ENCODE measurements at places on chromosomes 12 and 14.

GRCh38 chr12:94534774-94535509 is 75.3 kb upstream of the CEP83 start:
- no peak for DNase-seq

- DNase-seq: no peak
Observed at GRCh38 chr14:94771906-94772490, 2.1 kb upstream of the GSC start.

GRCh38 chr12:74539261-74539660 is 1.6 kb downstream of the ATXN7L3B start:
- DNase-seq: no peak

DNA sequence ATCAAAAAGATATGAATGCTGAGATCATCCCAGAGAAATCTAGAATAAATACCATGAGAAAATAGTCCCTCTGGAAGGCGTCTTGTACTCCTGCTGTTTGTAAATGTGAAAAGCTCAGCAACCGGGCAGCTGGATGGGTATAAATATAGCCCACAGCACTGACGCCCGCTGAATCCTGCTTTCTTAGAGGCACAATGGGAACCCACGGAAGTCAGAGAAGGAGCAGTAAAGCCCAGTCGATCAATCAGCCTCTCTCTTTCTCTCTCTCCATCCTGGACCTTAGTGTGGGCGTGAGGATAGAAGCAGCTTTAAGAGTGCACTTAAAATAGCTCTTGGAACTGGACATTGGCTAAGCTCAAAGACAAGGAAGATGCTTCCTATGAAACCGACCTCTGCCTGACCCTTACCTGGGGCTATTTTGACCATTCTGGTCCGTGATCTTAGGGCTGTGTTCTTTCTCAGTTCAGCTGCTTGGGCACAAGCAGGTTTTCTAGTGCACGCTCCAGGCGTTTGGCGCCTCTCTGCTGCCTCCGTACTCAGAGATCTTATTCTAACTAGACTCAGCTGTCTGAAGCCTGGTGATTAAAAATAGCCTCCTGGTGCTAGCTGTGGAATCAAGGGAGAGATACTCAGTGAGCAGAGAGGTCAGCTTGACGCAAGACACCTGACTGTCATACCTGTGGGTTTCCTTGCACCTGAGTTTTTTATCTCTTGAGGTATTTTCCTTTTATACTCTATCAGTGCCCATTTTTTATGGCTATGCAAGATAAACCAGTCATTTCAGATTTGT is 144.6 kb downstream of the ETV6 start:
- DNase-seq: no peak

DNA sequence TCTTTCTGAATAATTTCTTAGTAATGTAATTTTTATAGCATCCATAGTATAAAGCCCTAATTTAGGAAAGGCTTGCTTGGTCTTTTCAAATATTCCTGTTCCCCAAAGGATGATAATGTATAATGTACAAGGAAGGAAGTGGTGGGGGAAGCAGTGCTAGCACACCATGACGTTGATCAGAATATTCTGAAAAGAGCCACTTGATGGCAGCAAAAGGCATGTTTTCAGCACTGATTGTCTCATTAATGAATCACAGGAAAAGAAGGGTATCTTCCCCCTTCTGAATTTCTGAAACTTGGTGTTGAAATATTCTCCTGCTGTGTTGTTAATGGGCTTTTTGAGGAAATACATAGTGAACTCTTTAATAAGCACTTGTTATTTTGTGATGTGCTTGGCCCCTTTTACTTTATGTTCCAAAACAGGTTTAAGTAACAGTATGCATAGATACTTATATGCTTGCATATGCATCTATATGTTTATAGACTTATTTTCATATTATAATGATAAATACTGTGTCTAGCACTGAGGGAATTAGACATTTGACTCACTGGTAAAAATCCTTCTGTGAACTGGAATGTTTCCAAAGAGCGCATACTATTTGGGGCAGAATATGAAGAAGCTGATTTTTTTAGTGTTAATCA is 122.0 kb downstream of the TMEM117 start:
- no peak for DNase-seq

DNA sequence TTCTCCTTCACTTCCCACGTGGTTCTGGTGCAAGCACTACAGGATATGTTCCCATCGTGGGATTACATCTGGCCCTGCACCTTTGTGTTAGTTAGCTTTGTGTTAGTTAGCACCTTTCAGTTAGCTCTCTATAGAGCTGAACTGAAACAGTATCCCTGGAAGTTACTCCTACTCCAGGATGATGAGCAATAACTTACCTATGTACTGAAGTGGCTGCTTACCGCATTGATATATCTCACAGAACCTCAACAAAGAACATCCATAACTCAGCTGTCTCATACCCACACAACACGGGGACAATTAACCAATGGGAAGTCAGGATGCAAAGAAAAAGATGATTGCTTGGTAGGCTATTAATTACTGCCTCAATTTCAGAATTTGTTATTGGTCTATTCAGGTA is 146.6 kb downstream of the ASCL4 start:
- no peak for DNase-seq

- no peak for DNase-seq
Observed at GRCh38 chr12:55865327-55865726, 22.6 kb upstream of the MMP19 start.

GRCh38 chr14:92679246-92679645 is 69.2 kb downstream of the LGMN start:
- no peak for DNase-seq

- no peak for DNase-seq
Observed at GRCh38 chr12:71719647-71720370, 33.9 kb downstream of the TMEM19 start.

GRCh38 chr12:85632390-85632789 is 203.8 kb downstream of the RASSF9 start:
- DNase-seq: no peak

GRCh38 chr12:108853981-108854446 is 3.4 kb downstream of the SSH1 start:
- no peak for DNase-seq

- DNase-seq: no peak
Observed at GRCh38 chr14:90132821-90133570, 71.2 kb downstream of the KCNK13 start.

- no peak for DNase-seq
Observed at GRCh38 chr12:20704860-20705259, 9.7 kb downstream of the SLCO1C1 start.

- no peak for DNase-seq
Observed at GRCh38 chr12:67508830-67509229, 139.7 kb upstream of the DYRK2 start.

DNA sequence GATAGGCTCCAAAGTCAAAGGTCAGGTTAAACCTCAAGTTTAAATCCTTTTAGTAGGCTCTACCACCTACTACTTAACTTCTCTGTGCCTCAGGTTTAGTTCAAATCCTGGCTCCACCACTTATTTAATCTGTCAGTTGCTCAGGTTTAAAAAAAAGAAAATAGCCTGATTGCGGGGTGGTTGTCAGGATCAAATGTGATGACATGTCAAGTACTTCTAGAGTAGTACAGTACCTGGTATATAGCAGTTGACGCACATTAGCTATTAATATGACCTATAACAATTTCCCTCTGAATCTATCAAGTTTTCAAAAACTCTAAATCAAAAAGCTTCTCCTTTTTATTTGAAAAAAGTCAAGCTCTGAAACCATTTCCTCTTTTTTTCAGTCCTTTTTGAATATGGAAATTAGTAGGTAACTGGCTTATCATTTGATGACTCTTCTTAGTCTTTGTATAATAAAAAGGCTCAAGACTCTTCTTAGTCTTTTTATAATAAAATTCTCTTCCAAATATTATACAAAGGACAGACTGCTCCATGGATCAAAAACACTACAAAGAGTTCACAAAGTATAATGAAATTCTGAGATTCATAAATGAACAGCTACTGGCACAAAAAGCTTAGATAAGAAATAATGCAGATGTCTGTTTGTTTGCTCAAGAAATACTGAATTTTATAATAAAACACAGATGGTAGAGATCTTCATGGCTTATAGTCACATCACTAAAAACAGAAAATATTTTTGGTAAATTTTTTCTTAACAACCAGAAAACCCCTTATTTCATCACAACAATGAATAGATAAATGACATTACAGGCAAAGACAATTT is 5.0 kb downstream of the OSBPL8 start:
- no peak for DNase-seq

GRCh38 chr14:67764496-67764895 is 51.9 kb downstream of the ZFYVE26 start:
- DNase-seq: no peak

DNA sequence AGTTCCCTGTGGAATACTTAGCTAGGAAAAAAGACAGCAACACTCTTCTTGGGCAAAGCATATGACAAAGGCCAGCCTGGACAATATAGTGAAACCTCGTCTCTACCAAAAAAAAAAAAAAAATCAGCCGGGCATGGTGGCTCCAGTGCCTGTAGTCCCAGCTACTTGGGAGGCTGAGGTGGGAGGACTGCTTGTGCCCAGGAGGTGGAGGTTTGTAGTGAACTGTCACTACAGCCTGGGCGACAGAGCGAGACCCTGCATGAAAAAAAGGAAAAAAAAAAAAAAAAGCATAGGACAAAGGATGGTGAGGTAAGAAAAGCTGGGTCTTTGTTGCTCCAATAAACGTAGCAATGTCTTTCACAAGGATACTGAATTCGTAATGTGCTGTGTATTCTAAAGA is 1.1 kb downstream of the TXNDC16 start:
- DNase-seq: no peak

- no peak for DNase-seq
Observed at GRCh38 chr14:50085570-50086320, 30.6 kb downstream of the VCPKMT start.

DNA sequence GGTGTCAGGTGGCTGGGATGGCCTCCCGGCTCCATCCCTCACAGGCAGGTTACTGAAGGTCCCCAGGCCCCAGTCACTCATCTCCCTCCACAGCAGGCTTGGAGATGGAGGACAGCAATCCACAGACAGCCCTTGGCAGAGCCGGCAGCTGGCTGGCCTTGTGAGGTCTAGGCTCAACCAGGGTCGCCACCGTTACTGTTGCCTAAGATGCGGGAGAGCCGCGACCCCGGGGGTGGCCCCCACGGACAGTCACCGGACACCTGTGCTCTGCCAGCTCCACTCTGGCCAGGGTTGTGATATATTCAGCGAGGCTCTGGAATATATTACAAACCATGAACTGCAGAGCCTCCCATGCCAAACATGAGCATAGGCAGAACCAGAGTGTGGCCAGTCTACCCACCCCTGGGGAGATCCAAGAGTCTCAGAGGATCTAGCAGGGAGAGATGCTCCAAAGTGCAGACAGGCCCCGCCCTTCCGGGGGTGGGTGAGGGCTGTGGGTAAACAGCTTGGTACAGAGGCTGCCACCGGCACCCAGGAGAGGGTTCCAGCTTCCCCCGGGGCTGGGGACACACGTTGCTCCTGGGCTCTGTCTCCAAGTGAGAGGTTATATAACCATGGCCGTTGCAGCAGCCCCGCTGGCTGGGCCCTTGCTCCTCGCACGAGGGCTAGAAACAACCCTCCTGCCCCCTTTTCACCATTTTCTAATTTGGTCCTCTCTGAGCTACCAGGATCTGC is 55.9 kb upstream of the DIO3 start:
- DNase-seq: no peak

DNA sequence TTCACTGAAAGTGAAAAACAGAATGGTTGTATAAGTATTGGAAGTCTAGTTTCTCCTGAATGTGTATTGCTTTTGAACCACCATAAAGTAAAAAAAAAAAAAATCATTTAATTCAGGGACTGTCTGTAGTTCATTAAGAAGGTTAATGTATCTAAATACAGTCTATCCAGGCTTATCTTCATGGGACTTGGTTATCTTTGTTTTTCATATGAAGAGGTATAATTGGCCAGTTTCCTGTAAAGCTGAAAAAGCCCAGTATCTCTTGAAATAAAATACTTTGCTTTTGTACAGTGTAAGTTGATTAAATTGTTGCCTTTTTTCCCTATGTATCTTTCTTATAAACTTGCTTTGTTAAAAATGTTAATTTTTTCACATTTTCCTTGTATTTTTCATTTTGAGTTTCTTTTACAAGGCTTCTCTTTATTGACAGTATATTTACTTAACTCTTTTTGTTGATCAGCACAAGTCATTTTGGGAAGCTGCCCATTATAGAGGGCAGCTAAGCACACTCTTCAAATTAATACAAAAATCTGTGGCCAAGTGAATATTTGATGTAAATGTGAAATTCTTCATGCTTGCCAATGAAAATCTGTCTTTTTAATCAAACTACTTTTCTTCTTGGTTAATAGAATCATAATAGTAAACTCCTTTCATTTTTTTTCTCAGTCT is 156.0 kb downstream of the TMTC3 start:
- no peak for DNase-seq

DNA sequence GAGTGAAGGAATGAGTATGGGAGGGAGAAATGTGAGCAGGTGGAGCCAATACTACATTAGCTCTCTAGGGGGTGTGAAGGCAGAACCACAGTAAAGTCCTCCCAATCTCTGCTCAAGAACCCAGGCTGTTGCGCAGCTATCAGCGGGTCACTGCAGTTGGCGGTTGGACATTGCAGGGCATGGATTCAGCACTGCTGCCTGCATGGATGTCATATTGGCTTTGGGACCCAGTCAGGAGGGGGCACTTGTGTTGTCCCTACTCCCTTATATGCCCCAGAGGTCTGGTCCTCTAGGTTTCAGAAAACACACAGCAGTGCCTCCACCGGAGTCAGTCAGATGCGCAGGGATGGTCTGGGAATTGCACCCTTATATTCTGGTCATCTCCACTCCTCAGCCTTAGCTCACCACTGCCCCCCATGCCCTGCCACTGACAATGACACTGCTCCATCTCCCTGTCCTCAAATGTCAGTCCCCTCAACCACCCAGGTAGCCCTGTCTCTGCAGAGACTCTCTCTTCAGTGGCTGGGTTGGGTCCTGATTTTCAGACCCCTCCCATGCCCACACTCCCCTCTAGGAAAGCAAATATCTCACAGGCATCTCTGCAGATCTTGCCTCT is 9.6 kb downstream of the ZDHHC22 start:
- DNase-seq: no peak

- DNase-seq: no peak
Observed at GRCh38 chr12:95790917-95791849, 619 bp upstream of the NTN4 start.

DNA sequence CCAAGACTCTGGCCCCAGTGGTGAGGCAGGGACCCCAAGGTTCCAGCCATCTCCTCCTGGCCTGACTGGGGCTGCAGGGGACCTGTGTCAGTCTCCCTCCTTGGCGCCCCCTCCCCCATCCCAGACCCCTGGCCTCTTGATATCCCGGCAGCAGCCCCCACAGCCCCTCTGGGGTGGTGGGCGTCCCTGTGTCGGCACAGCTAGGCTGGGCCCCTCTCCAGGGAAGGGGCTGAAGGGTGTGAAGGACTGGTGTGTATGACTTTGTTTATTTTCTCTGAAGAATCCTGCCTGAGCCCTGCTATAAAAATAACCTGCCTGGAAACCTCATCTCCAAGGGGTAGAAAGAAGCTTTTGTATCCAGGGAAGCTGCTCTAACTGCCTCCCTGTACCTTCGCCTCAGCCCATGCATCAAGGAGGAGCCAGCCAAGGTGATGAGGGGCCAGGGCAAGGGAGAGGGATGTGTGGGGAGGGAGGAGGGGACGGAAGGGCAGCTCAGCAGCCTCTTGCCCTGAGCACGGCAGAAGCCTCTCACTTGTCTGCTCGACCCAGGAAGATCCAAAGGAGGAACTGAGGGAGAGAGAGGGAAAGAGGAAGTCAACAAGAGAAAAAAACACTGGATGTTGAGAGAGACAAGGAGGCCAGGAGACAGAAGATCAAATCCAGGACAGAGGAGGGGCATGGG is 25.4 kb upstream of the COL2A1 start:
- no peak for DNase-seq
